ENCODE measurements at places on chromosomes 1 and 21.
A peak's percentile ranks its signal among the peaks of the same experiment; 100 is the strongest.

DNA sequence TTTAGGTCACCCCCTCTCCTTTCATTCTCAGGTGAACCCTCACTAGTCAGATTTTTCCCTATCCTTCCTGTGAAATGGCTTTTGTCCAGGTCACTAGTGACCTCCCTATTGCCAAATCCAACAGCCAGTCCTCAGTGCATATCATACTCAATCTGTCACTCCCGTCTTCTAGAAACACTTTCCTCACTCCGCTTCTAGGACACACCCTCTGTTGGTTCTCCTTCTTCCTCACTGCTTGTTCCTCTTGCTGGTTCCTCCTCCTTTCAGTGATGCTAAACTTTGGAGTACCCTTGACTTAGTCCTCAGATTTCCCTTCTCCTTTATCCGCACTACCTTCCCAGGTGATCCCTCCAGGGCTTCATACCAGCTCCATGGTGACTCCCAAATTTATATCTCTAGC, 94.3 kb downstream of the RNF220 start:
- DNase-seq = no peak

DNA sequence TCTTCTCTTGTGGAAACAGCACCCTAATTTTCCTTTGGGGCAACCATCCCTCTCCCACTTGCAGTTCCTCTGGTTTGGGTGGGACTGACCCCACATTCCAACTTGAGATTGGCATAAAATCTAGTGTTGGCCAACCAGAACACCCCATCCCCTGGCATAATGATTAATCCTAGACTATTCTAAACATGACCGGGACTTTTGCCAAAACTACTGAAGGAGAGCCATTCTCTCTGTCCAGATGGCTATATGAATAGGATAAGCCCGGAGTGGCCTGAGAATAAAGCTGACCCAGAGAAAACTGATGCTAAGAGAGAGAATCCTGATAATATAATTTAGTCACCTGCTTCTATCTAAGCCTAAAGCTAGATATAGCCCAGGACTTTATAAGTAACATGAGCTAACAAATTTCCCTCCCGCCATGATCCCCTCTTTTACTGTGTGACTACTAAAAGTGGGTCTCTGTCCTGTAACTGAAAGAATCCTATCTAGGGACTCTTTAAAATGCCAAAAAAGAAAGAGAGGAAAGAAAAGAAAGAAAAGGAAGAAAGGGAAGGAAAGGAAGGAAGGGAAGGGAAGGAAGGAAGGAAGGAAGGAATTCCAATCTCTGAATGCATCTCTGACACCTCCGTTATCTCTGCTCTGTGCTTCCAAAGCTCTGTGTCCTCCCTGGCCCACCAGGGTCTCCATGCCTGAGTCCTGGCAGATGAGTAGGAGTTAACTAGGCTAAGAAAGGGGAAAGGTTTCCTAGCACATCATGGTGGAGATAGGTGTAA, 28.0 kb upstream of the NRDC start:
- DNase-seq = no peak

GRCh38 chr1:229895605-229896004, 171.4 kb upstream of the GALNT2 start:
- DNase-seq = no peak

DNA sequence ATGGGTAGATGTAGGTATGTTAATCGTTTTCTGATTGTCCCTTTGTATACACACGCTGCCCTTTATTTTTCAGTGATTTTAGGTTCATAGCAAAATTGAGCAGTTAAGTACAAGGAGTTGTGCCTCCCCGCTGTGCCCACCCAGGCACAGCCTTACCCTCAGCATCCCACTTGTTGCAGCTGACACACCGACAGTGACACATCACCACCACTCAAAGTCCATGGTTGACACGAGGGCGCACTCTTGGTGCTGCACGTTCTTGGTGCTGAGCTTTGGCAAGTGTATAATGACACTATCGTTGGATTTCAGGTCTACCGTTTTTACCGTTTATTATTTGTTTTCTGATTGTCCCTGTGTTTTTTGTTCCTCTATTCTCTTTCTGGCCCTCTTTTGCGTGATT, 15.6 kb downstream of the C1orf159 start:
- DNase-seq = no peak

- no peak for DNase-seq
Observed at GRCh38 chr1:230176326-230176725, 109.3 kb downstream of the GALNT2 start.

DNA sequence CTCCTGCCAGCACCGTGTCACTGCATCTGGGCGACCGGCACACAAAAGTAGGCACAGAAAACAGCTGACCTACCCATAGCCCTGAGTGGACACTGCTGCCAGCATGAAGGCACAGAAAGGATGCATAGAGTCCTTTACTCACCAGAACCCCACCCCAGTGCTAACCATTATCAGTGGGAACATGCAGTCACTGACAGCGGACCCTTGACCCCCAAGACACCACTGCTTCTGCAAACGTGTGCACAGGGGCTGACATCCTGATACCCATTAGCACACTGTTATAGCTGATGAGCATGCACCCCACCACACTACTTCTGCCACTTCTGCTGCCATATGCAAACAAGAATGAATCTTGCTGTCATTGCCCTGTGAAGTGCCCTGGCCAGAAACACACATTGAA, 953.0 kb upstream of the NCAM2 start:
- DNase-seq = no peak

GRCh38 chr1:10693497-10694273, 102.8 kb downstream of the CASZ1 start:
- DNase-seq = peak; percentile 62

GRCh38 chr1:215022204-215022603, 60.3 kb upstream of the KCNK2 start:
- no peak for DNase-seq

GRCh38 chr1:221760911-221761310, 19.0 kb upstream of the DUSP10 start:
- DNase-seq = no peak

GRCh38 chr1:209207701-209208286, 375.7 kb upstream of the CAMK1G start:
- DNase-seq = peak; percentile 22

- DNase-seq = peak; percentile 25
Observed at GRCh38 chr1:52970149-52970548, 43.1 kb downstream of the SCP2 start.

- DNase-seq = no peak
Observed at GRCh38 chr1:4133939-4134321, 233.9 kb upstream of the C1orf174 start.

GRCh38 chr1:219806020-219806419, 122.3 kb downstream of the SLC30A10 start:
- no peak for DNase-seq

- DNase-seq = no peak
Observed at GRCh38 chr1:26169198-26169554, 413 bp upstream of the C1orf232 start.

DNA sequence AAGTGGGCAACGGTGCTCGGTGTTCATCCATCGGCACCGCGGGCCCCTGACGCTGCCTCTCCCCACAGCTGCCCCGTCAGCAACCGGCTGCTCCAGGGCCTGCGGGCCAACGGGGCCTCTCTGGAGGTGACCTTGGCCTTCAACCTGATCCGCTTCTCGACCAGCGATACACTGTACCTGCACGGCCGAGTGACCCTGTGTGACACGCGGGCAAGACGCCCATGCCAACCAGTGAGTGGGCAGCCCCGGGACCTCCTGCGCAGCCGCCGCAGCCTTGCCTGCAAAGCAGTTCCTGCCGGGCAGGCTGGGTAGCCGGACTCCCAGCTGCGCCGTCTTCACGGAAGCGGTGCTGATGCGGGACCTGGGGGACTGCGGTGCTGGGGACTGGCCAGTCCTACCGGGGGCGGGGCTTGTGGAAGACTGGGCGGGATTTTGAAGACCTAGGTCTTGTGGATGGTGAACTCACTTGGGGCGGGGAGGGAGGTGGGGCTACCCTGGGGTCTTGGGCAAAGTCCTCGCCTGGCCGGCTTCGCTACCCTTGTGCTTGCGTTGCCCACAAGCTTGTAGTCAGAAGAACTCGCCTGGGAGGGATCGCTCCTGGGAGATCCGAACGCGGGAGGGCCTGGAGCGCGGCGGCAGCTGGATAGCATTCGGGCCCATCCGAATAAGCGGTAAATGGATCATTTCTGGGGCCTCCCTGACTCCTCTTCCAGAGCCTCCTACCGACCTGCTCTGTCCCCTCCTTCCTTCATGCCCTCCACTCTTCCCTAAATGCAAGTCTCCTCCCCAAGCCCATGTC, 8.8 kb upstream of the CEP85 start:
- peak; percentile 50 for DNase-seq

- no peak for DNase-seq
Observed at GRCh38 chr1:66452982-66453381, 81.0 kb upstream of the SGIP1 start.

GRCh38 chr1:52028328-52028727, 5.3 kb downstream of the KTI12 start:
- no peak for DNase-seq

GRCh38 chr1:53316766-53317581, 10.9 kb downstream of the LRP8 start:
- DNase-seq = no peak

DNA sequence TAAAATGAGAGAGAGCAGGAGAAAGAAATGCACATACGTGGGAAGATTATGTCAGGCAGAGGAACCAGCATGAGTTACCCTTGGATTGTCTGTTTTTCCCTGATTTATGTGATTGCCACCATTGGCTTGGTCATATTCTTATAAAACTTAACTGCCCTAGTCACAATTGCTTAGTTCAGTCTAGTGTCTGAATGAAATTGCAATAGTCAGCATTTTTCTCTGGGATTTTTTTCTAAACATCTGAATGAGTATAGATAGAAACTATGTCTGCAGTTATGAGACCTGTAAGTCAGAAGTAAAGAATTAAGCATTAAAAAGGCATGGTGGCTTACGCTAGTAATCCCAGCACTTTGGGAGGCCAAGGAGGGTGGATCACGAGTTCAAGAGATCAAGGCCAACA, 889.8 kb downstream of the PLA2G4A start:
- DNase-seq = no peak

- peak; percentile 45 for DNase-seq
Observed at GRCh38 chr1:67683766-67684525, 1.1 kb upstream of the GADD45A start.

DNA sequence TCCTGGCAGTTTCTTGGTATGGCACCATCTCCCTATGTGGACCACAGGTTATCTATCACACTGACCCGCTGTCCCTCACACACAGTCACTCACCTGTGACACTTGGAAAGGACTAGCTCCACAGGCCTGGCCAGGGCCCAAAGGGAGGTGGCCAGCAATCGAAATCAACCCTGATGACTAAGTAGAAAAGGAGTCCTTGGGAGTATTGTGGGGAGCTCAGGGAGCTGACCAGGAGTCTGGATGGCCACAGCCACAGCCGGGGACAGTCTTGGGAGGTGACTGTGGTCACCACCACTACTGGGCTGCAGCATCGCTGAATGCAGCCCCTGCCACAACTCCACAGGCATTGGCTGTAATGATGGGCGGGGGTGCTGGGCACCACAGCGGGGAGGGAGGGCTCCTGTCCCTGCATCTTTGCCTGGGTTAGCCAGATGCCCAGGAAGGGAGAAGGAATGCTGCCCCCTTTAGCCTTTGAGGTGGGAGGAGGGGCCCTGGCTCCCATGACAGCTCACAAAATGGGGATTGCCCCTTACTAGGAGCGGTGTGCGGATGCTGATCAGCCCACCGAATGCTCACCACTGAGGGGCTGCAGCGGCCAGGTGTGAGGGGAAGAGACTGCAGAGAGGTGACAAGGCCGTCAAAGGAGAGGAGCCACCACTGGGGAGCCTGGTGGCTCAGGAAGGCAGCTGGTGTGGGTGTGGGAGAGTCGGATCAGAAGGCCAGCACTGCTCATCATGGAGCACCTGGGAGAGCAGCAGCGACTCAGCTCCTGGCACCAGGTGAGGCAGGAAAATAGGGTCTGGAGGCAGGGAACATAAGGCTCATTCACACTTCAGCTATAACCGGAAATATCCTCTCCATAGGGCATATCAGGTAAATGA, 61.3 kb downstream of the H3-3A start:
- no peak for DNase-seq

DNA sequence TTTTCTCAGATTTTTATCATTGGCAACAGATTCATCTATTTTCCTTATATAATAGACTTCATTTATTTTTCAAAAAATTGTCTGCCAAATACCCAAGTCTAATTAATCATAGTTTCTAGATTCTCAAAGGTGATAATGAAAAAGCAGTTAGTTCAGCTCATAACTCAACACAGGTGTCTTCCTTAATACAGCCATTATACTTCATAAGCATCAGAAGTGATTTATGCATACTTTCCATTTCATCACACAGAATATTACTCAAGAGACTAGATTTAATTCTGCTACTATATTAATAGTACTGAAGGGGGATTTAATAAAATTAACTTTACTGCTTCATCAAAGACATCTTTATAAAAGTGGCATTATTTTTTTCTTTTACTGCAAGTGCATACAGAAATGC, 18.8 kb downstream of the SRSF11 start:
- DNase-seq = no peak

GRCh38 chr21:24223624-24224023, 1383.7 kb downstream of the MRPL39 start:
- DNase-seq = no peak

GRCh38 chr1:41469706-41470105, 14.8 kb downstream of the EDN2 start:
- no peak for DNase-seq

DNA sequence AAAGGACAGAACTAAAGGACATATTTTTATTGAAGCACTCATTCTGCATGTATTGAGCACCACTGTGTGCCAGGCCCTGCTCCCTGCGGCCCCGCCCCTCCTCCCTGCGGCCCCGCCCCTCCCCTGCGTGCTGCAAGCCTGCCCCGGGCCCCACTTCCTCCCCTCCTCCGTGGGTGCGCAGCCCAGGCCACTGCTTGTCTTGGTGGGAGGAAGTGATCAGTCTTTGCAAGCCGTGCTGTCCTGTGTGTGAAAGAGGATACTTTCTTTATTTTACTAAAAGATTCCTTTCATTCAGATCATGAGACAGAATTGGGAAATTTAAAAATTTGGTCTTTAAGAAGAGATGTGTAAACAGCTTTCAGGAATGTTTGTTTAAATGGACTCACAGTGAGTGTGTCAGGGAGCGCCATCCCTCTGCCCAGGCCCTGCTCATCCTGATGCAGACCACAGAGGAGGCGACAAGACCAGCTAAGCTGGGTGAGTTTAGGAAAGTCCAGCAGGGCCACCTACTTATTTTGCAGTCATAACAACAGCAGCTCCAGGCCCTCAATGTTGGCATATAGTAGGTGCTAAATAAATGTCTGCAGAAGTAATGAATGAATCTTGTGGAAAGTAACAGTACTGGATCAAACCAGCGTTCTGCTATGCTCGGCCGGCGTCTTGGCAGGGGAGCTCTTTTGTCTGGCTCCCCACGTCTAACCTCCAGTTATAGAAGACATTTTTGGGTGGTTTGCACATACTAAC, 88.3 kb upstream of the SELENON start:
- DNase-seq = peak; percentile 66

- no peak for DNase-seq
Observed at GRCh38 chr21:31893851-31894415, 21.1 kb downstream of the HUNK start.

- no peak for DNase-seq
Observed at GRCh38 chr1:225666495-225666894, 13.6 kb upstream of the ENAH start.

Data from natural killer cell (primary cell).